ENCODE measurements at places on chromosomes 6 and 20. TPM values are rescaled to one million over a fixed set of nuclear protein-coding genes. Genes with fewer than 3 reads are reported as not detected.

DNA sequence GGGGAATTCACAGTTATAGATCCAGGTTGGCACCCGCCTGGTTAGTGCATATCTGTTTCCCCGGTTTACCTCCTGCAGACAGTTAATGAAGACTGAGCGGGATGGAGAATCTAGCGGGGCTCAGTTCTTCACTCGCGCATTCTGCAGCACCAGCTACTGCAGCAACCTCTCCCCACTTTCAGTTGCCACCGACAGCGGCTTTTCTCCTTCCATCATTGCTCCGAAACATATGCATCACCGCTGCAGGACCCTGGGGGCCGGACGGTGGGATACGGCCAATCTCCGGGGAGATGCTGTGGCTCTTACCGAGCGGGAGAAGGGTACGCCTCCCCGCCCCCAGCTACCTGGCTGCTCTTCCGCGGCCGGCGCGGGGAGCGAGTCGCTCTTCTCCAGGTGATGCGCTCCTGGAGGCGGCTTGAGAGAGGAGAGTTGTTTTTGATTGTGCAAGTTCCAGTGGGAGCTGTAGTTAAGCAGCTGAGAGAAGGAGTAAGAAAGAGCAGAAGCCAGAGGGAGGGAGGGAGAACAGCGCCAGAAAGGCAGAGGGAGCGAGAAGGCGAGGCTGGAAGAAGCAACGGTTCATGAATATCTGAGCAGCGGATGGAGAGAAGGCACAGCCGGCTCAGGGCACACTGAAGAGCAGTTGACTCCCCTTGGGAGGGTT, at the start of gene SGK1:
Gene SGK1, minus strand, starts transcription at position 642 of the 661 bp plus-strand sequence. CDS start 652 bp downstream, outside the sequence.
- H3K27ac ChIP-seq, result no peak within 1 kb of the TSS
- no peaks in the 10 kb centered on the region for H3K36me3 ChIP-seq
- peak within 1 kb of the TSS; percentile 33 for H3K4me3 ChIP-seq
- H3K4me1 ChIP-seq, result no peaks in the 10 kb centered on the region

Gene TEAD3
- 21.8 TPM for total RNA-seq

GRCh38 chr6:125257351-125257750, 44.4 kb downstream of the HDDC2 start:
- H3K27ac ChIP-seq, result no peak overlapping the region
- H3K4me1 ChIP-seq, result no peaks in the 10 kb centered on the region
- H3K4me3 ChIP-seq, result no peak overlapping the region
- DNase-seq, result no peak
- H3K36me3 ChIP-seq, result no peaks in the 10 kb centered on the region
- H3K27me3 ChIP-seq, result no peaks in the 10 kb centered on the region

DNA sequence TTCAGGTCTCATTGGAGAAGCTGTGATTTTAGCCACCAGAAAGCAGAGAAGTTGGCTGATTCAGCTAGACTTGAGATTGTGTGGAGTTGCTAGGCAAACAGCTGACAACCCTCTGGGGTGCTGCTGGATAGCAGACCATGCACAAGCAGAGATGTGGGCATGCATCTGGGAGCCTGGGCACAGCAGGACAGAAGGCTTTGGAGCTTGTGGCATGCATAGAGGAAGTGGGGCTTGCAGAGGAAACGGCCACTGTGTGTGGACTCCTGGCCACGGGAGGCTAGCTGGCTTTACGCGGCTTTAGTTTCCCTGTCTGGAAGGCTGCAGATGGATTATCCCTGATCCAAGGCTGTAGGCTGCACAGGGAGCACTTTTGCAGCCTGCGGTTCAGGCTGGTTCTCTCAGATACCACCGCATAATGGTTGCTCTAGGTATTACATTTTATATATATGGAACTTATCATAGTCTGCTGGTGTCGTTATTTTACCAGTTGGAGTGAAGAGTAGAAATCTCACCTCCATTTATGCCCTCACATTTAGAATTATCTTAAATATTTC, 10.4 kb downstream of the ZNF831 start:
- H3K27me3 ChIP-seq, result peaks cover 43% of the 10 kb centered on the region
- no peaks in the 10 kb centered on the region for H3K36me3 ChIP-seq
- no peak overlapping the region for H3K27ac ChIP-seq
- DNase-seq, result no peak
- no peak overlapping the region for H3K4me3 ChIP-seq

- no peak for DNase-seq
- H3K27me3 ChIP-seq, result peaks cover 6% of the 10 kb centered on the region
- H3K4me3 ChIP-seq, result no peak overlapping the region
- H3K4me1 ChIP-seq, result no peaks in the 10 kb centered on the region
- no peak overlapping the region for H3K27ac ChIP-seq
- H3K36me3 ChIP-seq, result no peaks in the 10 kb centered on the region
Observed at GRCh38 chr6:168128006-168128630, 49.1 kb upstream of the FRMD1 start.

DNA sequence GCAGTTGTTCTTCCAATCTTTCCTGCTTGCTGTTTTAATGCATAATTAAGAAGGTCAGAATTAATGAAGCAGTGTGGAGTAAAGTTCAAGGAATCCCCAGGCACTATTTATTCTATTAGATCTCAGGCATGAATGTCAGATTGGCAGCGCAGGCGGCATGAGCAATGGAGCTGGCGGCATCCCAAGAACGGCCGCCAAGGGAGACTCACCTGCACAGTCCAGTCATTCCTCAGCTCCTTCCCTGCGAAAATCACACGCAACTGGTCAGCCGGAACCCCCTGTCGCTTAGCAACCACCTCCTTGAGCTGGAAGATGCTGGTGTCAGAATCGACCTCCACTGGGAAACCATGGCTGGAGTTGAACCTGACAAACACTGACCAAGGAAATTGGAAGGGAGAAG, 284.5 kb downstream of the PRKN start:
- H3K27me3 ChIP-seq, result no peaks in the 10 kb centered on the region
- no peaks in the 10 kb centered on the region for H3K36me3 ChIP-seq

- no peak overlapping the region for H3K27ac ChIP-seq
- no peaks in the 10 kb centered on the region for H3K4me1 ChIP-seq
- no peak overlapping the region for H3K4me3 ChIP-seq
- DNase-seq, result peak; percentile 73
- H3K36me3 ChIP-seq, result no peaks in the 10 kb centered on the region
Observed at GRCh38 chr6:158220786-158221442, 52.8 kb downstream of the GTF2H5 start.

Gene NUS1
- 46.2 TPM for total RNA-seq

DNA sequence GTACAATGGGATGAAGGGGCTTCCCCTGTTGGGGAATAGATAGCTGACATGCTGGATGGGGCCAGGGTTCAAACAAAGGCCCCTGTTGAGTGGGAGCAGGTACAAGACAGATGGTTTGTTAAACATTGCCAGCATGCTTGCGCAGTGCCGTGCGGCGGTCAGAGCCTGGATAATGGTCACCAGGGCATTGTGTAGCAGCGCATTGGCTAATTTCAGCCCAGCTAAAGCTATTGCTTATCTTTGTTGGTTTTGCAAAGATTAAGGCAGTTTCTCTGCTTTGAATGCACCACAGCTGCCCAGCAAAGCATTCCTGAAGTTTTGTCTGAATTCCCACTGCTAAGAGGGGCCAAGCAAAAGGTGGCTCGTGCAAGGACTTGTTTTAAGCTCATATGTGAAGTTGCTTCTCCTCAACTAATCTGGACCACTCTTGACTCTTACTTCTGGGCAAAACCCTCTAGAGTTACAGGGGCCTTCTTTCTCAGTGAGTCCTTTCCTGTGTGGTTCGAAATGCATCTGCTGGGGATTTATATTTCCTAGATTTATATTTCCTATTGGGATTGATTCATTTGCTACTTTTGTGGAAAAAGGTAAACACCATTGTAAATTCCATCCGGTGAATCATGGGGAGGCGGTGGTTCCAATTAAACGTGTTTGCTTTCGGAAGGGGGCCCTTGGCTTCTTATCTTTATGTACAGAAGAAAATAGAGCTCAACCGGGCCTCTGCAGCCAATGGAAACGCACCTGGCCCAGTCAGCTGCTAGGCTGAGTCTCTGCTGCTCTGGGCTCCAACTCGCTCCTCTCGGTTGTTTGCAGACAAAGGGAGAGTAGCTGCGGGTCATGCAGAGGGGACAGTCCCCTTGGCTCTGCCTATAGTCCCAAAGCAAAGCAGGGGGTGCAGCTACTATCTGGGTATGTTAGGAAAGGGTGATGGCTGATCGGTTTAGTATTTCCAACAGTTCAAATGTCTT, 72.1 kb downstream of the FOXA2 start:
- no peaks in the 10 kb centered on the region for H3K36me3 ChIP-seq
- no peaks in the 10 kb centered on the region for H3K4me1 ChIP-seq
- H3K4me3 ChIP-seq, result no peak overlapping the region
- DNase-seq, result no peak
- H3K27ac ChIP-seq, result no peak overlapping the region

Gene FAM217A
- total RNA-seq, result not detected

DNA sequence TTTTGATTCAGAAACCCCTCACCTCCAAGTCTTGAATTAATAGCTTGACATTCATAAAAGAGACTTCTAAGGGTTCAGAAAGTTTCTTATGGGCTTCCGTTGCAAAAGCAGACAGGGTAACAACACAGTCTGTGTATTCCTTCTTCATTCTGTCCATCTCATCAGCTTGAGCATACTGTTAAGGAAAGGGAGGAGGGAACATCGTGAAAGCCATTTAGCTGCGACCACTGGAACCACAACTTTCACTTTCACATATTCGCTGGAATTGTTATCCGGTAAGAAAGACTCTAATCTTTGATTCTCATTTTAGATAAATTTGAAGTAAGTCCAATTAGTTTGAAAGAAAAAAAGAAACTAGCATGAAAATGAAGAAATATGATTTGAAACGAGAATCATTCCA, 174.4 kb downstream of the SYNE1 start:
- H3K4me3 ChIP-seq, result no peak overlapping the region
- no peak for DNase-seq
- H3K27me3 ChIP-seq, result no peaks in the 10 kb centered on the region
- H3K27ac ChIP-seq, result no peak overlapping the region
- H3K4me1 ChIP-seq, result peaks cover 21% of the 10 kb centered on the region
- no peaks in the 10 kb centered on the region for H3K36me3 ChIP-seq

Gene LY6G6D
- total RNA-seq, result not detected

Gene PET117
- 22.3 TPM for total RNA-seq

DNA sequence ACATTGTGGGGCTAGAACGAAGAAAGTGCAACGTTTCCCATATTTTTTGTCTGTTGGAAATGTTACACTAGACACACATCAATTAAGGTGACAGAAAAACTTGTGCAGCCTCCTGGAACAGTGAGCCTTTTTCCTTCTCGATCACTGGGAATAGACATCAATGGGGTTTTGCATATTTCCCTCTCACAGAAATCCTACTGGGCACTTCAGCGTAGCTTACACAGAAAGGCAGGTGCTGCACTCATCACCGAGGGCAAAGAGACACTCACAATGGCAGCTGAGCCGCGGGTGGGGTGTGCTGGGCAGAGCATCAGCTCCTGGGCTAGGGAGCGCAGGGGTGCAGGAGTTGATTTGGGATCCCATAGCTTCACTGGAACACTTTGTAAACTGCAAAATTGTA, 64.5 kb downstream of the THBS2 start:
- H3K36me3 ChIP-seq, result no peaks in the 10 kb centered on the region
- DNase-seq, result no peak
- H3K27ac ChIP-seq, result no peak overlapping the region
- peaks cover 5% of the 10 kb centered on the region for H3K4me1 ChIP-seq
- no peaks in the 10 kb centered on the region for H3K27me3 ChIP-seq
- no peak overlapping the region for H3K4me3 ChIP-seq

Gene TNFRSF6B
- total RNA-seq, result 147 TPM

Gene KIAA0408
- 0.25 TPM for total RNA-seq

GRCh38 chr6:52543262-52543661, 33.6 kb downstream of the TRAM2 start:
- peaks cover 32% of the 10 kb centered on the region for H3K4me1 ChIP-seq
- H3K27ac ChIP-seq, result no peak overlapping the region

- H3K27me3 ChIP-seq, result no peaks in the 10 kb centered on the region
- no peak overlapping the region for H3K27ac ChIP-seq
- no peak for DNase-seq
- no peak overlapping the region for H3K4me3 ChIP-seq
Observed at GRCh38 chr6:163701762-163702161, 287.2 kb downstream of the QKI start.

GRCh38 chr20:61901392-61902220, 164.1 kb downstream of the TAF4 start:
- no peak overlapping the region for H3K4me3 ChIP-seq
- peaks cover 5% of the 10 kb centered on the region for H3K27me3 ChIP-seq
- no peaks in the 10 kb centered on the region for H3K36me3 ChIP-seq
- no peak for DNase-seq
- H3K4me1 ChIP-seq, result no peaks in the 10 kb centered on the region

Gene MED23
- 17.2 TPM for total RNA-seq

Gene CDSN
- total RNA-seq, result 0.12 TPM

GRCh38 chr6:141988954-141989705, 143.6 kb upstream of the GJE1 start:
- H3K36me3 ChIP-seq, result no peaks in the 10 kb centered on the region
- no peaks in the 10 kb centered on the region for H3K4me1 ChIP-seq
- no peaks in the 10 kb centered on the region for H3K27me3 ChIP-seq
- no peak overlapping the region for H3K4me3 ChIP-seq
- 0 out of 2 replicates have a peak overlapping the region, but pooled peaks have one; percentile 18 for H3K27ac ChIP-seq

- H3K4me1 ChIP-seq, result peaks cover 9% of the 10 kb centered on the region
- H3K36me3 ChIP-seq, result no peaks in the 10 kb centered on the region
- H3K27me3 ChIP-seq, result no peaks in the 10 kb centered on the region
- H3K27ac ChIP-seq, result no peak overlapping the region
- no peak overlapping the region for H3K4me3 ChIP-seq
Observed at GRCh38 chr6:157530126-157530525, 149.1 kb downstream of the ZDHHC14 start.

Gene COL9A3
- 29.7 TPM for total RNA-seq

GRCh38 chr6:49835140-49835539, 31.2 kb downstream of the CRISP1 start:
- H3K4me3 ChIP-seq, result no peak overlapping the region
- DNase-seq, result no peak
- no peak overlapping the region for H3K27ac ChIP-seq
- no peaks in the 10 kb centered on the region for H3K36me3 ChIP-seq

DNA sequence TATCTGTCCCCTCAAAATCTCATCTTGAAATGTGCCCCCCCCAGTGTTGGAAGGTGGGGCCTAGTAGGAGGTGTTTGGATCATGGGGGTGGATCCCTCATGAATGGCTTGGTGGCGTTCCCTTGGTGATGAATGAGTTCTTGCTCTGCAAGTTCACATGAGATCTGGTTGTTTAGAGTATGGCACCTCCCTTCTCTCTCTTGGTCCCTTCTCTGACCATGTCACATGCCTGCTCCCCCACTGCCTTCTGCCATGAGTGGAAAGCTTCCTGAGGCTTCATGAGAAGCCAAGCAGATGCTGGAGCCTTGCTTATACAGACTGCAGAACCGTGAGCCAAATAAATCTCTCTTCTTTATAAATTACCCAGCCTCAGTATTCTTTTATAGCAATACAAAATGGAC, 70.9 kb downstream of the MAN1A1 start:
- H3K36me3 ChIP-seq, result no peaks in the 10 kb centered on the region
- H3K27me3 ChIP-seq, result no peaks in the 10 kb centered on the region
- no peak for DNase-seq
- H3K4me1 ChIP-seq, result peaks cover 14% of the 10 kb centered on the region

- H3K4me1 ChIP-seq, result no peaks in the 10 kb centered on the region
- DNase-seq, result no peak
- H3K4me3 ChIP-seq, result no peak overlapping the region
- H3K36me3 ChIP-seq, result no peaks in the 10 kb centered on the region
Observed at GRCh38 chr6:131366223-131366622, 206.8 kb upstream of the ARG1 start.

GRCh38 chr20:4014031-4014474, 1.3 kb downstream of the RNF24 start:
- peak; percentile 68 for DNase-seq
- peak overlapping the region; percentile 71 for H3K4me3 ChIP-seq
- H3K4me1 ChIP-seq, result peaks cover 45% of the 10 kb centered on the region
- H3K27me3 ChIP-seq, result no peaks in the 10 kb centered on the region

Measured in HCT116 (cell line).